ENCODE measurements at places on chromosomes 6 and 20. TPM values are rescaled to one million over a fixed set of nuclear protein-coding genes. Genes with fewer than 3 reads are reported as not detected.

DNA sequence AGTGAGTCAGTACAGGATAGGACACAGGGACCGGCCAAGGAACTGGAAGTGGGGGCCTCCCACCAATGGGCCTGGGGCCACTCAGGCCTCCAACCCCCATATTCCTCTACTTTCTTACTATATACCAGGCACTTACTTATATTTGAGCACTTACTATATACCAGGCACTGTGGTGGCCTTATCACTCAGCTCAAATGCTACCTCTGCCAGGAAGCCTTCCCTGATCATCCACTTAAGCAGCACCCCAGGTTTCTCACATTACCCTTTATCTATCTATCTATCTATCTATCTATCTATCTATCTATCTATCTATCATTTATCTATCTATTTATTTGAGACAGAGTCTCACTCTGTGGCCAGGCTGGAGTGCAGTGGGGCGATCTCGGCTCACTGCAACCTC, 12.3 kb upstream of the UBE2V1 start:
- H3K4me3 ChIP-seq: no peak overlapping the region
- peaks cover 19% of the 10 kb centered on the region for H3K4me1 ChIP-seq
- DNase-seq: no peak
- H3K27me3 ChIP-seq: no peaks in the 10 kb centered on the region
- no peak overlapping the region for H3K27ac ChIP-seq

DNA sequence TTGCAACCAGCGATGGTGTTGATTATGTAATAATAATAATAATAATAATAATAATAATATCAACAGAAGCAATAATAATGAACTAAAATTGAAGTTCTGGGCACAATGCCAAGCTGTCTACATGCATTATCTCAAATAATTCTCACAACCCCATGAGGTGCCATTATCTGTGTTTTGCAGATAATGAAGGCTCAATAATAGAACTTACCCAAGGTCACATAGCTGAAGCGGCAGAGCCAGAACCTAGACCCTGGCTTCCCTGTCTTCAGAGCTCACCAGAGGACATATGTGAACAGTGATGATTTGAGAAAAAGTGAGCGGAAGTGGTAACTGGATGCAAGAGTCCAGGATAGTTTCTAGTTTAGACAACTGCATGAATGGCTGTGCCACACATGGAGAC, 91.0 kb downstream of the HIVEP1 start:
- no peaks in the 10 kb centered on the region for H3K27me3 ChIP-seq
- peak overlapping the region; percentile 22 for H3K4me3 ChIP-seq
- H3K4me1 ChIP-seq: peaks cover 22% of the 10 kb centered on the region
- no peaks in the 10 kb centered on the region for H3K36me3 ChIP-seq

DNA sequence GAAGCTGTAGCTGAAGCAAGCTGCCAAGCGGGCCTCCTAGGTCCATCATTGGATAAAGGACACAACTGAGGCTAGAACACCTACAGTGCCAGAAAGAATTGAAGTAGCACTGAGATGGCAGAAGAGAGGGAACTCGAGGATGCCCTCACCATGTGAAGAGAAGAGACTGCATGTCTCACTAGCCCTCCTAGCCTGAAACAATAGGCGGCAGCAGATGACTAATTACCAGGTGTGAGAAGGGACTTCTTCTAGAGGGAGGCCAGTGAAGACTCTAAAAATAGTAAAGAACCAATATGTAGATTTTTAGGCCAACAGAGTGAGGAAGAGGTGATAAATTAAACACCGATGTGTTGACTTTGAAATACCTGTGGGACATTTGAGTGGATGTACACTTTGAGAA, 50.3 kb downstream of the LGSN start:
- H3K36me3 ChIP-seq: no peaks in the 10 kb centered on the region
- DNase-seq: no peak
- no peaks in the 10 kb centered on the region for H3K27me3 ChIP-seq
- no peaks in the 10 kb centered on the region for H3K4me1 ChIP-seq
- no peak overlapping the region for H3K4me3 ChIP-seq

DNA sequence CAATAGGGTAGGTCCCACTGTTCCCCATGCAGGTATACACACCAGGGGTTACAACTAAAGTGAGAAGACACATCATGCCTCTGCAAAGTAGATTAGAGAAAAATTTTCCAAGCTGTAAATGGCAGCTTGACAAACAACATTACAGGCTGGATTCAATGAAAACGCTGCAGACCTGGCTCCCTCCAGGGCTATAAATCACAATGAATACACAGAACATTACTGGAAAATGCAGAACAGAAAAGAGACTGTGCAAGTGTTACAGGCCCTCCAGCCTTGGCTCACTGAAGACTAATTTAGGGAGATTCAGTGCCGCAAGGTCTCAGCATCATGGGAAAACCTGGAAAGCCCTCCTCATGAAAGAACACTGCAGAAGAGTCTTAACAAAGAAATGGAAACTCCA, 207.8 kb downstream of the KHDC1L start:
- no peaks in the 10 kb centered on the region for H3K4me1 ChIP-seq
- no peak for DNase-seq
- no peak overlapping the region for H3K27ac ChIP-seq
- H3K36me3 ChIP-seq: no peaks in the 10 kb centered on the region
- H3K4me3 ChIP-seq: no peak overlapping the region
- H3K27me3 ChIP-seq: no peaks in the 10 kb centered on the region

GRCh38 chr6:37256692-37257319, 766 bp upstream of the TBC1D22B start:
- no peak overlapping the region for H3K27ac ChIP-seq
- peak overlapping the region; percentile 98 for H3K4me3 ChIP-seq
- H3K36me3 ChIP-seq: no peaks in the 10 kb centered on the region
- DNase-seq: no peak
- no peaks in the 10 kb centered on the region for H3K27me3 ChIP-seq
- peaks cover 33% of the 10 kb centered on the region for H3K4me1 ChIP-seq

GRCh38 chr6:35008858-35009257, 119.8 kb downstream of the ANKS1A start:
- H3K27me3 ChIP-seq: no peaks in the 10 kb centered on the region
- peaks cover 5% of the 10 kb centered on the region for H3K36me3 ChIP-seq
- H3K27ac ChIP-seq: no peak overlapping the region
- no peak overlapping the region for H3K4me3 ChIP-seq
- no peak for DNase-seq

GRCh38 chr20:54295686-54296085, 87.8 kb downstream of the PFDN4 start:
- no peak overlapping the region for H3K4me3 ChIP-seq
- DNase-seq: no peak
- H3K27me3 ChIP-seq: no peaks in the 10 kb centered on the region
- H3K4me1 ChIP-seq: peaks cover 6% of the 10 kb centered on the region
- H3K27ac ChIP-seq: no peak overlapping the region

- H3K4me1 ChIP-seq: peaks cover 50% of the 10 kb centered on the region
- DNase-seq: no peak
- no peaks in the 10 kb centered on the region for H3K27me3 ChIP-seq
- H3K36me3 ChIP-seq: no peaks in the 10 kb centered on the region
Measured at GRCh38 chr6:160430751-160431150, 82.6 kb downstream of the SLC22A3 start.

DNA sequence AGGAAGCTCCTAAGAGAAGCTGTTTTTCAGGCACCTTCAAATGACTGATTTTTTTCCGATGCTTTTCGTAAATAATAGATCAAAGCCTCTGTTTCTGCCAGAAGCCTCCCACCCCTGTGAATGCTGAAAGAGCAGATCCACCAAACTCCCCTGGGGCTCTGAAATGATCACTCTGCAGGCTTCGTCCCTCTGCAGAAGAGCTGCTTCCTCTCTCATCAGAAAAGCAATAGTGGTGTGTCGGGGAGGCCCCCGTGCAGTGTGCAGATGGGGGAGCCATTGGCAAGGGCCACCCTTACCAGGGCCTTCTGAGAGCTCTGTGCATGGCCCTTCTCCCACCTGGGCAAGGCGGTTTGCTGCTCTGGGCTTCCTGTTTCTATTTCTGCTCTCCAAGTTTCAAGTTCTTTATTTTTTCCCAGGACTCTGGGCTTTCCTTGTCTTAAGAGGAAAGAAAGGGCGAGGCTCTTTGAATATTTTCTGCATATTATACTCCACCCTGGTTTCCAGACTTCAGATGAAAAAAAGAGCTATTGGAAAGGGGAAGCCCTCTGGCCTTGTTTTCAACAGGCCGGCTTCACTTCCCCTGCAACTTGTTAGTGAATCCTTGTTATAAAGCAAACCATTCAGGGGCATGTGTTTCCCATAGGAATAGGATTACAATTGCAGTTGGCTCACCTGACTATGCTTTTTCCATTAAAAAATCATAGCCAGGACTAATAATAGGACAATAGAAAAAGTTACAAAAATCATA, 155.2 kb downstream of the TTLL2 start:
- DNase-seq: no peak
- H3K4me3 ChIP-seq: peak overlapping the region; percentile 16
- peaks cover 19% of the 10 kb centered on the region for H3K4me1 ChIP-seq
- H3K36me3 ChIP-seq: no peaks in the 10 kb centered on the region
- peak overlapping the region; percentile 87 for H3K27ac ChIP-seq

DNA sequence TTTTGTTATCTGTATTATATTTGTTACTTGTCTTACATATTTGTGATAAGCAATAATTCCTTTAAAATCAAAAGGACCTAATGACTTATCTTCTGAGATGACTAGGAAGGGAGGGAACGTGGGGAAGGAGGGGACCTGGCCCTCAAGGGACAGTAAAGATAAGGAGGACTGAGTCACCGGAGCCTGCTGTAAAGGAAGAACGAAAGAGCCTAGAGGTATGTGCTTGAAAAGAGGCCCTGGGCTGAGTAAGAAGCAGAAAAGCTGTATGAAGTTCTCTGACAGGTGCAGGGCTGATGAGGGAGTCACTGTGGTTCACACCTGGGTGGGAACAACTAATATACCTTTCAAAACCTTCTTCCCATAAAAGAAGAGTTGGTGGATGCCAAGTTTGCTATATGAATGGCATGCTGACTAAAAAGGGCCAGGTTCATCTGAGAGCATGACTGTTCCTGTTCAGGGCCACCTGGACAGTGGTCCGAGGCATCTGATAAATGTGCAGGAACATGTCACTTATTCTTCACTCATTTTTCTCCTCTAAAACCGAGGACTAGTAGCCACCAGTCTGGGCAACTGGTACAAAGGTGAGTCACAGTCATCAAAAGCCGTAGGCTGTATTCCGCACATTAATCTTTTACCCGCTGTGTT, 111.3 kb downstream of the TNFAIP3 start:
- H3K36me3 ChIP-seq: no peaks in the 10 kb centered on the region
- DNase-seq: no peak

GRCh38 chr6:131161987-131162386, 26.7 kb downstream of the AKAP7 start:
- DNase-seq: no peak
- H3K4me1 ChIP-seq: peaks cover 9% of the 10 kb centered on the region

DNA sequence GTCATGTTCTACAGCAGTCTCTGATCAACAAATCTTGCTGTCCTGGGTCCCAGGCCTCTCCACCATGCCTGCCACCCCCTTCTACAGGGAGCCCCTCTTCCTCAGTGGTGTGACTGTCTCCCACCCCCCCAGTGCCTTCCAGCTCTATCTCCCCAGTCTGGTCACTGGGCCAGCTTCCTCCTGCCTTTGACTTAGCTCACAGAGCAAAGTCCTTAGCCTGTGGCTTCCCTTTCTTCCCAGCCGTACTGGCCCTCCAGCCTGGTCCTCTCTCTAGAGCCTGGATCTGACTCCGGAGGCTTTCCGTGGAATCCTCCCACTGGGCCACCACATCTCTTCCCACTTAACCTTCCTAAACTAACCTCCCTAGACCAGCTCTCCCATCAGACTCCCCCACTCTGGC, 17.0 kb downstream of the MAPK13 start:
- no peak for DNase-seq
- no peak overlapping the region for H3K4me3 ChIP-seq
- no peaks in the 10 kb centered on the region for H3K36me3 ChIP-seq
- peaks cover 5% of the 10 kb centered on the region for H3K27me3 ChIP-seq
- no peaks in the 10 kb centered on the region for H3K4me1 ChIP-seq
- no peak overlapping the region for H3K27ac ChIP-seq

- H3K27ac ChIP-seq: no peak overlapping the region
- H3K4me1 ChIP-seq: no peaks in the 10 kb centered on the region
- no peak overlapping the region for H3K4me3 ChIP-seq
- H3K27me3 ChIP-seq: no peaks in the 10 kb centered on the region
- DNase-seq: no peak
Measured at GRCh38 chr20:7155282-7155681, 387.8 kb downstream of the BMP2 start.

- no peak for DNase-seq
- peaks cover 8% of the 10 kb centered on the region for H3K36me3 ChIP-seq
- H3K4me1 ChIP-seq: peaks cover 60% of the 10 kb centered on the region
- peak overlapping the region; percentile 74 for H3K4me3 ChIP-seq
Measured at GRCh38 chr20:58981628-58982364, 740 bp downstream of the NELFCD start.

- no peaks in the 10 kb centered on the region for H3K4me1 ChIP-seq
- no peaks in the 10 kb centered on the region for H3K36me3 ChIP-seq
- H3K27me3 ChIP-seq: no peaks in the 10 kb centered on the region
- H3K4me3 ChIP-seq: no peak overlapping the region
- no peak overlapping the region for H3K27ac ChIP-seq
- DNase-seq: no peak
Measured at GRCh38 chr20:13936781-13937576, 53.4 kb downstream of the SEL1L2 start.

- H3K4me3 ChIP-seq: no peak overlapping the region
- H3K27me3 ChIP-seq: no peaks in the 10 kb centered on the region
- no peak overlapping the region for H3K27ac ChIP-seq
- H3K4me1 ChIP-seq: no peaks in the 10 kb centered on the region
Measured at GRCh38 chr20:18857640-18858039, 44.1 kb downstream of the SCP2D1 start.

DNA sequence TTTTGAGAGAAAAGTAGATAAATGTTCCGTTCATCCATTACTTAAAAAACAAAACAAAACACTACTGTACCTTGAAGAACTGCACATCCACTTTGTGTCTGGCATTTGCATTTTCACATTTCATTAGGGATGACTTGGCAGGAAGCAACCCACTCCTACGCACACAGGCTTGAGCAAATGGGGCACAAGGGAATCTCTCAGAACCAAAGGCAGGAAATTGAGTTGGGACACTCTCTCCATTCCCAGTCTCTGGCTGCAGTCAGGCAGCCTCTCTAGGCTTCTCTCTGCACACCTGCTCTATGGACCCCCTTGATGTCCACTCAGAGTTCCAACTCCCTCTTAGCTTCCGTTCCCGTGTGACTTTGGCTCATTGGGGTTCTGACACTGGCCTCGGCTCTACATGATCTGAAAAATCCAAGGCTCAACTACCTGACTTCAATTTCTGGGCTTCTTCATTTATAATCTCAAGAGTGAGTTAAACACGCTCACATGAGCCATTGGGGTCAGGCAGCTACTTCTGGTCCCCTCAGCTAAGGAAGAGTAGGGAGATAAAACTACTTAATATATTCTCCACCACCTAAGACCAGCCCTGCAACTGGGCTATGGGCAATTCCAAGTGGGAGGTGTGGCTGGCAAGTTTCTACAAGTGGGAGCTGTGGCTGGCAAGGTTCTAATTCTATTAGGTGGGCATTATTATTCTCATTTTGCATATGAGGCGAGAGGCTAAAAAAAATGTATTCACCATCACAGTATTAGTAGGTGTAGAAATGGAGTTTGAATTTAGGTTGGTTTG, 251.9 kb downstream of the SOD2 start:
- no peaks in the 10 kb centered on the region for H3K36me3 ChIP-seq
- H3K4me3 ChIP-seq: no peak overlapping the region
- no peaks in the 10 kb centered on the region for H3K4me1 ChIP-seq
- H3K27ac ChIP-seq: no peak overlapping the region
- peaks cover 65% of the 10 kb centered on the region for H3K27me3 ChIP-seq

KIF25 gene
- total RNA-seq: 0.22 TPM

ATG5 gene
- total RNA-seq: 18.0 TPM

VGLL2 gene
- 2.4 TPM for total RNA-seq

COL9A3 gene
- total RNA-seq: 2.1 TPM

ZNF322 gene
- 12.9 TPM for total RNA-seq

ASIP gene
- 32.6 TPM for total RNA-seq

ZNF334 gene
- total RNA-seq: 0.71 TPM

LAMA4 gene
- 103 TPM for total RNA-seq

FAM162B gene
- 3.5 TPM for total RNA-seq

PRDM1 gene
- total RNA-seq: 0.85 TPM

Measured in left ventricle myocardium inferior (tissue), 1 donor.